ENCODE measurements at places on chromosomes 4 and X.

- peak; percentile 3 for DNase-seq
Observed at GRCh38 chr4:79249881-79250503, 75.9 kb downstream of the NAA11 start.

DNA sequence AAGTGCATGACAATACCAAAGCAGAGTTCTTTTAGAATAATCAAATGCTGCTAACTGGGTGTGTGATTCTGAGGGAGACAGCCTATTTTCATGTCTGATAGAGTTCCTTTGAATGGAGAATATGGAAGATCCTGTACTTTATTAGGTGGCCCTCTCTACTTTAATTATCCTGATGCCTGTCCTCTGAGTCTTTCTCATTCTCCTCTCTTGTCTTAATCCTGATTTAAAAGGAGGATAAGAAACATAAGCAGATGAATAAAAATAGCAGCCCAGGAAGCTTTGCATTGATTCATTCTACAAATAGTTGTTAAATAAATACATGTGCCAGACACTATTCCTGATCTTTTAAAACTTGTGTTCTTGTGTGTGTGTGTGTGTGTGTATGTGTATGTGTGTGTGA lies 387.3 kb downstream of the SPRY1 start:
- no peak for DNase-seq

- no peak for DNase-seq
Observed at GRCh38 chrX:115233497-115234455, at the start of gene LRCH2. LRCH2 (minus strand) TSS chrX:115234096; CDS start chrX:115234041, 55 bp downstream.

DNA sequence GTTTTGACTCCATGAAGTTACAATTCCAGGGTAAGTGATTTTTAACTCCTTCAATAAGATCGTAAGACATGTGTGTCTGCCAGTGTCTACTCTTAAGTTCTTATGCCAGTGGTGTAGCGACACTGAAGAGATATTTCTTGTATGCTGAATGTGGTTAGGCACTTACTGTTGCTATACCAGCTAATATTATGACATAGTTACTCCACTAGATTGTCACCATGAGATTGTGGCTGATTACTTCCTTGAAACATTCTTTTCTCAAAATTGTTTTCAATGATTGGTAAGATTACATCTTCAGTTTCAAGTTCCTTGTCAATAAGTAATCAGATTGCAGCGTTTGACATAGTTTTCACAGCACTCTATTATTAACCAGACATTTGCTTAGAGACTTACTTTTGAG lies 60.6 kb upstream of the PAGE5 start:
- DNase-seq: no peak

DNA sequence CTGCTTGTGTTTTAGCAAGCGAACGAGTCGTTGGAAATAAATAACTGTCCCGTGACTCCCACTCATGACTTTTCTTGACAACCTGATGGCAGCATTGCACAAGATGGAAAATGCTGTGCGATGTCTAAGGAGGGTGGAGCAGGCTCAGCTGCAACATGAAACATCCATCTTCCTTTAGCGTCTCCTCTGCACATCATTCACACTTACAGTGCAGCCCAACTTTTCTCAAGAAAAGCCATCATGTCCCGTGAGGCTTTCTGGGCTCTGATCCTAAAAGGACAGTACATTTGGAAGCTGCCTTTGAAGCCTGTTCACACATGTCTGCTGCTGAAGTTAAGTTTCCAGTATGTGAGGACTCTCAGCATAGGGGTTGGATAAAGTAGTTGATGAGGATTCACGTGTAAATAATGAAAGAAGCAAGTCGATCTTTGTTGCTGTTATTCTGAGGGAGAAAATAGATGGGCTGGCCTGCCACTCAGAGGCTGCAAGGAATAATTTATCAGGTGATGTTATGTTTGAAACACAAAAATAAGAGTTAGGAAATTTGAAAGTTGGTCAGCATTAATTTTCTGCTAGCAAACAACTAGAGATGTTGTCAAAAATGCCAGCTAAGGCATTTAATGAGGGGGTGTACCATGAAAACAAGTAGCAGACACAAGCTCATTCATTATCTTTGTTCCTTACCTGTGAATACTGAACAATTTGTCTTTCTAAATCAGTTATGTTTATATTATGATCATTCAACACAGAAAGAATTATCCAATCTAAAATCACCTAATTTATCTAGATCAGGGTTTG lies 328.7 kb upstream of the ZFP42 start:
- peak; percentile 8 for DNase-seq

GRCh38 chrX:14875624-14876023 lies 2.4 kb downstream of the MOSPD2 start:
- DNase-seq: no peak

DNA sequence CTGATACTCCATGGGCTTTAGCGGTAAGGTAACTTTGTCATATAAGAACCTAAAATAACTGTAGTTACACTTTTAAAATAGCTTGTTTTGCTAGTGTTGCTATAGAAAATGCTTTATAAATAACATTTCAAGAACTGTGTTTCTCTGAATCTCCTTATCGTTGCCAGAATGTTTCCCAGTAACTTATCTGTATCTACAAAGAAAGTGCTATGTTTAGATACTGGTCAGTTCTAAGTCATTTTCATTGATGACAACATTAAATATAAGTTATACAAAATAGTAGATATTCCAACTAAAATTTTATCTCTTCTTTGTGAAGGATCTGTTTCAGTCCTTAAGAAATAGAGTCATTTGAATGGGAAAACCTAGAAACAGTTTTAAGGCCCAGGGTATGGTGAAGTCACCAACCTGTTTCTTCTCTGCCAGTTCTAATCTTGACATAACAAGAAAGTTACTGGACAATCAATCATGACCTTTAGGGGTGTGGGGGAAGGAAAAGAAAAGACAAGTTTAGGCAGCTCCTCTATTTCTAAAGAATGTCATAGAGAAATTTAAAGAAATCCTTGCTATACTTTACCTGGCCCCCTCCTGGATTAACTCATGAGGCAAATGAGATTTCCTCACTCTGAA lies 425.9 kb downstream of the RPA4 start:
- DNase-seq: no peak

DNA sequence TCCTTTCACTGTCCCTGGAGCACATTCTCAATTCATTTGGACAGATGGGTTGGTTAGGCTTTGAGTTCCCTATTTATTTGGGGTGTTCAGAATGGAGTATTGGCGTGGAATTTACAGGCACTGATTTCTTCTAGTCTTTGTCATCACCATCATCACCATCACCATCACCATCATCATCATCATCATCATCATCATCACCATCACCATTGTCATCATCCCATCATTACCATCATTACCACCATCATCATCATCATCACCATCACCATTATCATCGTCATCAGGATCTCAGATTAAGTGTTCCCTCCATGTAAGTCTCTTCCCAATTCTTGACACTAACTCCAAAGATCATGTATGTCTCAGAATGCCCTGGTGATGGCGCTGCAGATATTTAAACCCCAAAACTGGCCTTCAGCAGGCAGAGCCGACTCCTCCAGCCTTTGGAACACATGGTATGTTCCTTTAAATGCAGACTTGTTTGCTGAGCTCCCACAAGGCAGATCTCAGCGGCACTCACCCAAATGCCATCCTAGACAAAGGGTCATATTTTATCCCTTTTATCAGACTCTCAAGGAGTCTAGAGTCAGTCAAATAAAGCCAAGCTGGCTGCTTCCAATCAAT lies 19.8 kb upstream of the FAM9A start:
- DNase-seq: no peak

GRCh38 chr4:125004676-125005075 lies 292.1 kb upstream of the ANKRD50 start:
- no peak for DNase-seq

DNA sequence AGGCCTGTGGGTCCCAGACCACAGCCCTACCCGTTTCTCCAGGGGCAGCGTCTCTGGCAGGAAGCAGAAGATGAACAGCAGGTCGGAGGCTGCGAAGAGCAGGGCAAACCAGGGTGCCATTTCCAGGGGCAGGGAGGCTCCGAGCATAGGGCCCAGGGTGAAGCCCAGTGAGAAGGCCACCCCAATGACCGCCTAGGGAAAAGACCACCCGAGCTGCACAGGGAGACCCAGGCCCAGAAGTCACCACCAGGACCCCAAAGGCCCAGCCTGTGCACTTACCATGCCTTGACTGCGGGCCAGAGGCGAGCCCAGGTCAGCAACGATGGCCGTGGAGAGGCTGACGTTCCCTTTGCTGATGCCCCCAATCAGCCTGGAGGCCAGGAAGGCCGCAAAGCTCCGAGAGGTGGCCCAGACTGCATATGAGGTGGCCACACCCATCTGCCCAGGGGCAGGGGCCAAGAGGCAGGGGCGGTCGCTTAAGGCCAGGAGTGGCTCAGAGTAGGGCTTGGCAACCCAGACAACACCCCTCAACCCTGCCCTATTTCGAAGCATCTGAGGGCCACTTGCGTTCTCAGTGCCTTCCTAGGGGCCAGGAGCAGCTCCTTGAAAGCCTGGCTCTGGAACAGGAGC lies 30.8 kb downstream of the NOP14 start:
- no peak for DNase-seq

- DNase-seq: no peak
Observed at GRCh38 chrX:11585174-11585573, 80.5 kb downstream of the ARHGAP6 start.

- DNase-seq: no peak
Observed at GRCh38 chr4:26001816-26002215, 87.8 kb downstream of the SMIM20 start.

GRCh38 chrX:136121788-136122187 lies 25.5 kb upstream of the FHL1 start:
- DNase-seq: no peak

- no peak for DNase-seq
Observed at GRCh38 chrX:151974336-151975227, at the start of gene GABRE. GABRE (minus strand) TSS chrX:151974676; CDS start chrX:151974625, 51 bp downstream.

- DNase-seq: no peak
Observed at GRCh38 chr4:177579649-177580048, 137.4 kb upstream of the AGA start.

All from A172 (cell line).